ENCODE measurements at places on chromosomes 1 and 21.
A peak's percentile ranks its signal among the peaks of the same experiment; 100 is the strongest.

GRCh38 chr1:15224259-15224869 is 22.7 kb upstream of the FHAD1 start:
- DNase-seq, result no peak

DNA sequence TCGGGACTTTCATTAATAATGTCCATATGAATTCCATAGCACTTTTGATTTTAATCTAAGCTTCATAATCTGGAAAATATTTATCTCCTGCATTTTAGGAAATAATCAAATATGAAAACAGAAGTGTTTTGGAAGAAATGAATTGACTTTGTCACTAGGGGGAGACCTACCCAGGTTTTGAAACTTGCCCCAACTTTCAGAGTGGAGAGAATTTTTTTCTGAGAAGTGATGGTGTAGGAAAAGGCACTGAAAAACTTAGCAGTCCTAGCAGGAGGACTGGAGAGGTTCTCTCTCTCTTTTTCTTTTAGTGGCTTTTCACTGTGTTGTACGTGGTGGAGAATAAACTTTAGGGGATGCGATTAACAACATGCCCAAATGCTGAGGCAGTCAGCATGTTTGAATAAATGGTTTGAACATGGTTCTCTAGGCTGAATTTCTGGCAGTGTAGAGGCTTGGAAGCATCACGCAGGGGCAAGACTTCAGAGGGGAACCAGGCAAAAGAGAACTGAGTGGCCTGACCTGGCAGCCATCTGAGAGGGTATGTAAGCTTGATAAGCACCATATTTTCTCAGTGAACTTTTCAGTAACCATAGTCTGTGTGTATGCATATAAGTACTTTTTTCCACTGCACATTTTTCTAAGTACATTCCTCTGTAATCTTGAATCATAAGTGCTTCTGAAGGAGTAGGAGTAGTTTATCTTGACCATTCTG is 68.3 kb upstream of the NEK7 start:
- no peak for DNase-seq

GRCh38 chr1:177953549-177953948 is 16.3 kb downstream of the SEC16B start:
- no peak for DNase-seq

DNA sequence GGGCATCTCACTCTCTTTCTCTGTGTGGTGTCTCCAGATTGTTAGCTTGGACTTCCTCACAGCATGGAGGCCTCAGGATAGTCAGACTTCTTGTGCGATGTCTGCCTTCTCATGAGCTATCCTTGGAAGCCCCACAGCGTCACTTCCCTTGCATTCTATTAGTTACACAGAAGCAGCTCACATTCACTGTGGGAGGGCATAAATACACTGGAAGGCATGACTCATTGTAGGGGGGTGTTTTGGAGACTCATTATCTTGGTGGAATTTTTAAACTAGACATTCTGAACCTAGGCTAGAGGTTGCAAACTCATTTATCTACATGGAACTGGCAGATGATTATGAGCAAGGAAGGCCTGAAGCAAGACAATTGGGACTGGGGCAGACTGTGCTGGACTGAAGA is 21.4 kb upstream of the FASLG start:
- DNase-seq, result no peak

GRCh38 chr21:37968744-37969143 is 52.5 kb upstream of the KCNJ6 start:
- DNase-seq, result no peak

DNA sequence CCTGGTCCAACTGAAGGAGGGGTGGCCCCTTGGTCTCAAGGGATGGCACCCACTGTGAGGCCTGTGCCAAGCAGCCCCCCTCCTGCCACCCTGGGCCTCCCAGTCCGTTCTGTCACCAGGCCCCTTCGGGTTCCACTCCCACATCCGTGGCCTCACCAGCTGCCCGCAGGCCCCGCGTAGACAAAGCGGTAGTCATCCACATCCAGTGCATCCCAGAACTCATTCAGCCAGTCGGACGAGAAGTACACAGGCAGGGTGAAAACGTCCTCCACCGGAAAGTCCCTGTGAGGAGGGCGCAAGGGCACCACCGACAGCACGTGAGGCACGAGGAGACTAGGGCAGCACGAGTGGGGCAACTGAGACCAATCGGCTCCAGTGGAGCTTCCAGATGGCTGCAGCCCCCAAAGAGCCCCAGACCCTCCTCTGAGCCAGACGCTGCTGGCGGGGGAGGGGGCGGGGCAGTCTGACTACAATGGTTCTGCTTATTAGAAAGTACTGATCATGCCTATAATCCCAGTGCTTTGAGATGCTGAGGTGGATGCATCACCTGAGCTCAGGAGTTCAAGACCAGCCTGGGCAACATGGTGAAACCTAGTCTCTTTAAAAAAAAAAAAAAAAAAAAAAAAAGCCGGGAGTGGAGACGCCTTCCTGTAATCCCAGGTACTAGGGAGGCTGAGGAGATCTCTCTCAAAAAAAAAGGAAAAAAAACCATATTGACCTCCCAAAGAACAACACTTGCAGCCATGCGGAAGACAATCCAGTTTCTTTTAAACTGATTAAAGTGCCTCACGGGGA is 1.2 kb downstream of the JMJD4 start:
- DNase-seq, result no peak

GRCh38 chr1:202159534-202160371 is 649 bp downstream of the PTPN7 start:
- DNase-seq, result peak; percentile 38

DNA sequence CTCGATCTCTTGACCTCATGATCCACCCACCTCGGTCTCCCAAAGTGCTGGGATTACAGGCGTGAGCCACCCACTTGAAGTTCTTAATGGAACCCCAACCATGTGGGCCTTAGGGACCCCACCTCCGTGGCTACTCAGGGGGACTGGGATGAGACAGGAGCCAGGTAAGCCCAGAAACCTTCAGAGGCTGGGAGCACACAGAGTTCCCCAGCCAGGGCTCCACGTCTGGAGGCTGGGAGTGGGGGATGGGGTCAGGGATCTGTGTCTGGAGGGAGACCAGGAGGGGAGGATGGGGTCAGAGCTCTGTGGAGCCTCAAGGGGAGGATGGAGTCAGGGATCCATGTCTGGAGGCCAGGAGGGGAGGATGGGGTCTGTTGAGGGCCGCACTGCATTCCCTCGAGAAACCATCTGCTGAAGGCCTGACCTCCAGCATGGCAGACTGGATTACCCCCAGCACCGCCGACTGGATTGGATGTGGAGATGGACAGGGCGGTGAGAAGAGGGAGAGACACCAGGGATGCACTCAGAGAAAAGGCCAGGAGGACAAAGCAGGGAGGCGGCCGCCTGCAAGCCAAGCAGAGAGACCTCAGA is 2.1 kb upstream of the FTCD start:
- DNase-seq, result no peak

DNA sequence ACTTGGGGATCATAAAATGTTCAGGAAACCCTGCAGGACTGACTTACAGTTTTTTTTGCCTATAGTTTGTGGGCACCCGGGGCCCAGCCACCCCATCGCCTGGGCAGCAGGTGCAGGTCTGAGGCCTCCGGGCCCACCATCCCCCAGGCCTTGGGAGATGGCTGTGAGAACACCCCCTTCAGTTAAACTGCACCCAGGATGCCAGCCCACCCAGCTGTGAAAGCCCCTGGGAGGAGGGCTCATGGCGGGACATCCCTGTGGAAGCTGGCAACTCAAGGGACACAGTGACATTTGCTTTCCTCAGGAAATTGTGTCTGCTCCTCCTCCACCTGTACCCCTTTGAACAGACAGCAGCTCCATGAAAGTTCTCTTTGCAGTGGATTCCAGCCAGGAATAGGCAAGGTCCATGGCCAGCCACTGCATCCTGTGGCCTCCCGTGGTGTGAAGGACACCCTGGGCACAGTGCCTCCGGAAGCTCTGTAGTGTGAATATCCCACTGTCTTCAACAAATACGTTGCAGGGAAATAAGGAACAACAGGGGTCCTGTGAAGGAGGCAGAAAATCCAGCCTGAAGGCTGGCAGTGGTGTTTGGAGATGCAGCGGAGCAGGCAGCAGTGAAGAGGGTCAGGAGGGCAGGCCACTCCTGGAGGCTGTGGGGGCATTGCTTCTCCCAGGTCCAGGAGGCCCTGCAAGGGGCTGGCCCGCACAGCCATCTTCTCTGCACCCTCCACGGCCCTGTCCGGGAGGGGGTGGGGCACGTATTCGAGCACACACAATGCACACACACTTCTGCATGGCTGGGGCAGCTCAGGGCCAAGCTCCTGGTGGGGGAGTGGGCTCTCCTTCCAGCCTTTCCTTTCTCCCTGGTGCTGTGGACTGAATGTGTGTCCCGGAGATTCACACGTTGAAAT is 2.1 kb upstream of the OBSCN start:
- no peak for DNase-seq

DNA sequence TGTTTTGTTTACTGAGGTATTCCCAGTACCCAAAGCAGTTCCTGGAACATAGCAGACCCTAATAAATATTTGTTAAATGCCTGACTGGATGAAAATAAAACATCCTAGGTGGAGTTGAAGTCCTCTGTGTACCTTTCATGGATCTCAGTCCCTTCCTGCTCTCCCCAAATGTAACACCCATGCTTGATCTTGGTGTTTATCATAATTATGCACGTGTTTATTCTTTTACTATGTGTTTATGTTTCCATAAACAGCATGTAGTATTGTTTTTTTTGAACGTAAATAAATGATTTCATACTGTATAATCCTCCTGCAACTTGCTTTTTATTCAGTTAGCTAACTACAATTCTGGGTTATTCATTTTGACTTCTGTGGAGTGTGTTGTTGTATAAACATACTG is 4.8 kb downstream of the LACTBL1 start:
- DNase-seq, result no peak

DNA sequence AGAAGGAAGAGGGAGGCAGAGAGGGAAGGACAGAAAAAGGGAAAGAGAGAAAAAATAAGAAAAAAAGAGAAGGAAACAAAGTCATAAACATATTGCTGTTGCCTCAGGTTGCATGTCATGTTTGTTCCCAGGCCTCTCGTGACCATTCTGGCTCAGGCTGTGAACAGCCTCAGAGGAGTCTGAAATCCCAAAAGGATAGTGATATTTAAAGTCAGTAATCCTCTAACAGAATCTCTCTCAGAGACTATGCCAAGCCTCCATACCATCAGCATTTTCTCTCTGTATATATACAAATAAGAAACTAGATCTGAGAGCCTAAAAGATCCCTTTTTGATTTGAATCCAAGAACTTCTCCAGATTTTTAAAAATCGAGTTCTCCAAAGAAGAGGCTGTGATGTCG is 35.2 kb downstream of the GORAB start:
- no peak for DNase-seq

GRCh38 chr1:108845446-108845845 is 11.4 kb downstream of the AKNAD1 start:
- no peak for DNase-seq

- DNase-seq, result no peak
These were observed 47.0 kb upstream of the SLC2A1 start for GRCh38 chr1:43005460-43006361.

GRCh38 chr1:160830321-160831153 is 32.1 kb downstream of the CD244 start:
- peak; percentile 68 for DNase-seq

GRCh38 chr21:36554411-36555157 is 74.7 kb upstream of the CLDN14 start:
- DNase-seq, result no peak

DNA sequence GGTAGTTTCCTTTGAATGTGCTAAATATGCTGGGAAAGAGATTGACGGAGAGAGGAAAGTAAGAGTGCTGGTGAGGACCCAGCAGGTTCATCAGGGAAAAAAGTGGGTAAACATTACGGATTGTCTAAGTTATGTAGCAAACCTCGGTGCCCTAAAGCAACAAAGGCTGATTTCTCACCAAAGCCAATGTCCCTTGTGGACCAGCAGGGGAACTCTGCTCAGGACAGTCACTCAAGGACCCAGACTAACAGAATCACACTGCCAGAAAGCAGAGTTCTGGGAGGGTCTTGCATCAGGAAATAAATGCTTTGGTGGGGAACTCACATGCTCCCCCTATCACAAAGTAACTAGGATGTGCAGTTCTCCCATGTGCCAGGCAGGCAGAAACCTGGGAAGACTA is 1.7 kb upstream of the IKBKE start:
- DNase-seq, result no peak

GRCh38 chr1:244214009-244214967 is 163.2 kb downstream of the ZBTB18 start:
- no peak for DNase-seq

DNA sequence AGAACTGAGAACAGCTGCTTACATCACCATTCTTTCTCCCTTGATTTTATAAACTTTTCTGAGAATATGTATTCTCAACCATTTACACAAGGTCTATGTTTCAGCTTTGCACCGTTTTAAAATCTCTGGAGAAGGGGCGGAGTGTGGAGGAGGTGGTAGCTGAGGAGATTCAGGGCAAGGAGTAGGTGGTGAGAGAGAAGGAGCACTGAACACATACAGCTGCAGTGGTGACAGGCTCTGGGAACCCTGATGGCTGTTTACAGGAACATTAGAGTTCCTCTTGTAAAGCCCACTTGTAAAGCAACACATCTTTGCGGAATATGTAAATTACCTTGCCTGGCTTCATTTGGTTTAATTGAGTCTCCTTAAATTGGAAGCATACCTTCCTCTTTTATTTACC is 89.7 kb downstream of the SMYD2 start:
- DNase-seq, result no peak

DNA sequence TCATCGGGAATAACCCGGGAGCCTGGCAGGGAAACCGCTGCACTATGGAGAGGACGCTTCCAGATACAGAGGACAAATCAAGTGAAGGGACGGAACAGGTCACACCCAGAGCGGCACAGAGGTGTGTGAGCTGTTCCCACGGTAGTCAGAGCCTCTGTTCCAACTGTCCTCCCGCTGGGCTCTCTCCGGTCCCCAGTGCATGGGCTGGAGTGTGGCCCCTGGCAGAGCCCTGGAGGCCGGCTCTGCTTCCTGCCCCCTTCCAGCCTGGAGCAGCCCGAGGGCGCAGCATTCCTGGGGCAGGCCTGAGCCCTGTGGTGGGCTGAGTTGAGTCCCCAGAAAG is 11.9 kb upstream of the ZBTB21 start:
- DNase-seq, result no peak

DNA sequence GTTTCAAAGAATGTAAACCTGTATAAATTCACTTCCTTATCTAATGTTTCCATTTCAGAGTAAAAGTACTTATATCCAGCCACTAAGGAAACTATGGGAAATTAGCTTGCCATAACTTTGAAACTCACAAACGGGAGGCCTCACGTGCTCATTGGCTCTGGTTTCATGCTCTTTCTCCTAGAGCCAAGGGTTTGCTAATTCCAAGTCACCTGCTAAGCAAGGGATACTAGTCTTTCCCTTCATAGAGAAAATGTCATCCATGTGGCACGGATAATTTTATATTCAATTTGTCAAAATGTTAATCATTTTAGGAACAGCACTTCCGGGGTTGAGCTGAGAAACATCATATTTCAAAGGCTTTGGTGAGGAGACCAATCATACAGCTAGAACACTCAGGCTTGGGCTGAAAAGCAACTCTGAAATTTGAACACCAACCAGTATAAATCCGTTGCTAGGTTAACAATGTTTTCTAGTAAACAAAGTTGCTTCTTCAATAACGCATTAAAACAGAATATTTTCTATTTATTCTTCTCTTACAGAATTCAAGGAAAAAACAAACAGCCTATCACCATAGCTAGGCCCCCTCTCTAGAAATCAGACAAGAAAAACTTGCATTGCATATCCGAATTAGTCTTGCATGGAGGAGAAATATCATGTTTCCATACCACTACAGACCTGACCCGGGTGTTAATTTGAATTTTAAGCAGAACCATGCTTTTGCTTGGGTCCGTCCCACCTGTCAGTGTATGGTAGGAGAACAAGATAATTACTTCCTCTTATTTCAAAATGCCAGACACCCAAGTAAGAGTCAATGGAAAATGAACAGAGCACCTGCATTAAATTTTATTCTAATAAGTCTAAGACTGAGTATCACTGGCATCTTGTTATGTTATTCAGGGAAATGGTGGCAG is 196.1 kb upstream of the ESRRG start:
- DNase-seq, result no peak

Data from stimulated activated CD8-positive, alpha-beta memory T cell treated with anti-CD3 and anti-CD28 coated beads, Interleukin-2, amount 100 ng/mL, for 1 hour (primary cell).